ENCODE measurements at places on chromosomes 16 and 17.

DNA sequence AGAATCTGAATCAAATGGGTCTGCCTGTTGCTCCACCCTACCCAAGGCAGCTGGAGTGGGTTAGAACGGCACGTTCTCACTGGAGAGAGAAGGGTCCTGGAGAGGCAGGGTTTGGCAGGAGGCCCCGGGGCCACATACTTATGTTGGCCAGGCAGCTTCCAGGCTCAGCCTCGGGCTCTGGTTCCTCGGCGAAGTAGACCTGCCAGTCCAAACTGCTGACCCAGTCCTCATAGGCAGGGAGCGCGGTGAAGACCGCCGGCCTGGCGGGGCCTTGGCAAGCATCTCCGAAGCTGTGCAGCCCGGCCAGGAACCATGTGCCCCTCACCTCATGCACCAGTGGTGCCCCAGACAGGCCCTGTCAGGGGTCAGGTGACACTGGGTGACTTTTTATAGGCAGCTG lies 4.8 kb downstream of the PRSS53 start:
- H3K27me3 ChIP-seq: no peaks in the 10 kb centered on the region
- no peaks in the 10 kb centered on the region for H3K36me3 ChIP-seq
- H3K27ac ChIP-seq: no peak overlapping the region
- DNase-seq: no peak
- no peaks in the 10 kb centered on the region for H3K4me1 ChIP-seq
- no peak overlapping the region for H3K4me3 ChIP-seq

- no peaks in the 10 kb centered on the region for H3K4me1 ChIP-seq
- no peak overlapping the region for H3K27ac ChIP-seq
- no peaks in the 10 kb centered on the region for H3K36me3 ChIP-seq
- DNase-seq: no peak
- no peak overlapping the region for H3K4me3 ChIP-seq
Observed at GRCh38 chr17:77628035-77628434, 330.5 kb upstream of the TNRC6C start.

- DNase-seq: no peak
- no peak overlapping the region for H3K27ac ChIP-seq
- no peaks in the 10 kb centered on the region for H3K27me3 ChIP-seq
- no peak overlapping the region for H3K4me3 ChIP-seq
Observed at GRCh38 chr16:4743226-4743878, 9.0 kb downstream of the DNAAF8 start.

GRCh38 chr16:2184962-2185361 lies 11.4 kb downstream of the CASKIN1 start:
- H3K4me3 ChIP-seq: no peak overlapping the region
- H3K4me1 ChIP-seq: no peaks in the 10 kb centered on the region
- no peaks in the 10 kb centered on the region for H3K36me3 ChIP-seq
- no peak overlapping the region for H3K27ac ChIP-seq
- H3K27me3 ChIP-seq: no peaks in the 10 kb centered on the region
- no peak for DNase-seq

DNA sequence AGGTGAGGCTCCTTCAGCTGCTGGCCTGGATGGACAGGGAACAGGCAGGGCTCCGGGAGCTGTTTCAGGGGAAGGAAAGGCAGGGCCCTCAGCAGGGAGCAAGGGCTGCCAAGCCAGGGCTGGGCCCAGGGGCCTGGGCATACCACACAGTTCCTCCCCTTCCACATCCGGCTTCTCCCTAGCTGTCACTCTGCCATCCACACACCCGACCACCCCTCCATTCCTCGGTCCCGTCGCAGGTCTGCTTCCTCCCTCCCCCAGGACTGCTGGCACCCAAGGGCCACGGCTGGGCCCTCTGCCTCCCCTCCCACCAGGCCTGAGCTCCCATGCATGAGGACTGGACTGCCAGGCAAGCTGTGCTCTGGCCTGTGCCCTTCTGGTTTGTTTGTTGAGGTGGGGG lies 24.0 kb downstream of the CDIP1 start:
- H3K4me3 ChIP-seq: no peak overlapping the region
- no peak for DNase-seq
- H3K27me3 ChIP-seq: no peaks in the 10 kb centered on the region
- H3K27ac ChIP-seq: no peak overlapping the region
- no peaks in the 10 kb centered on the region for H3K36me3 ChIP-seq

DNA sequence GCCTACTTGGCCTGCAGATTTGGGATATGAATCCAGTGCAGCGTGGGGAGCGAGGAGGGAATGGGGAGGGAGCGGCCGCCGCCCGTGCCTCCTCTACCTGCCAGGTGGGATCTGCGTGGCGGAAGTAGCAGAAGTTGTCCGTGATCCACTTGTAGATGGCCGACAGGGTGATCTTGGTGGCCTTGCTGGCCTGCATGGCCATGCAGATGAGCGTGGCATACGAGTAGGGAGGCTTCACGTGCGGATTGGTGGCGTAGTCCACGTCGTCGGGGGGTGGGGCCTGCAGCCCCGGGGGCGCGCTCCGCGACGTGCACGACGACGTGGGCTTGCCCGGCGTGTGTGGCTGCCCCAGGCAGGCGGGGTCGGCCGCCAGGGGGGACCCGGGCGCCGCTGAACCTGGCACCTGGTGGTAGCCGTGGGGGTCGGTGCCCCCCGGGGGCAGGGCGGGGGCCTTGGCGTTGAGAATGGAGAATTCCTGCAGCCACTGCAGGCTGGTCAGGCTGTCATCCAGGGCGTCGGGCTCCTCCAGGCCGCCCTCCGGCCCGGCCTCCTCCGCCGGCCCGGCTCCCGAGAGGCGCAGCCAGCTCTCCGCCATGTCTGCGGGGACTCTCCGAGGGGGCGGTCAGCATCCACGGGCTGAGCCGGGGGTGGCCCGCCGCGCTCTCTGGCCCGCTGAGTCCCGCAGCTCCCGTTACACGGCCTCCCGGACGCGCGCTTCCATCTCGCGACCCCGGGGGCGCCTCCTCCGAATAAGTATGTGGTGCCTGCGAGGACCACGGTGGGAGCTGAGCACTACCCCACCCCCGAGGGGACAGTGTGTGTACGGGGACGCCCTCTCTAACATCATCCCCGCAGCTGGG lies 1.0 kb downstream of the FOXJ1 start:
- H3K27ac ChIP-seq: no peak overlapping the region
- DNase-seq: peak; percentile 53

DNA sequence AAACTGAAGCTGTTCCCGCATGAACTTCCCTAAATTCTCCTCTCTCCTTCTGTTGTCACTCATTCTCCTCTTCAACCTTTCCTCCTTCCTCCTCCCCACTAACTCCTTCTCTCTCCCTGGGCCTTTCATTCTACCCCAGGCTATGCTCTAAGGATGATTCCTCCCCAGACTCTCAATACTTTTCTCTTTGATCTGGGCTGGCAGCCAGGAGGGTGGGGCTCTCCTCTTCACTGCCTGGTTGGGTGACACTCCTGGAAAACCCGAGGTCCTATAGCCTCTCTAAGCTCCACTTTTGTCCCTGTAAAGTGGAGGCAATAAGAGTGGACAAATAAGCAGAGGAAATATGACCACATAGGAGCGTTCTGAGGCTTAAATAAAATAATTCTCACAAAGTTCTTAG lies 46.2 kb downstream of the HSD17B2 start:
- H3K36me3 ChIP-seq: no peaks in the 10 kb centered on the region
- no peak for DNase-seq
- H3K27me3 ChIP-seq: no peaks in the 10 kb centered on the region

GRCh38 chr17:3037259-3037658 lies 26.1 kb downstream of the OR1D5 start:
- no peak overlapping the region for H3K4me3 ChIP-seq
- H3K4me1 ChIP-seq: no peaks in the 10 kb centered on the region
- no peaks in the 10 kb centered on the region for H3K36me3 ChIP-seq
- no peak for DNase-seq

DNA sequence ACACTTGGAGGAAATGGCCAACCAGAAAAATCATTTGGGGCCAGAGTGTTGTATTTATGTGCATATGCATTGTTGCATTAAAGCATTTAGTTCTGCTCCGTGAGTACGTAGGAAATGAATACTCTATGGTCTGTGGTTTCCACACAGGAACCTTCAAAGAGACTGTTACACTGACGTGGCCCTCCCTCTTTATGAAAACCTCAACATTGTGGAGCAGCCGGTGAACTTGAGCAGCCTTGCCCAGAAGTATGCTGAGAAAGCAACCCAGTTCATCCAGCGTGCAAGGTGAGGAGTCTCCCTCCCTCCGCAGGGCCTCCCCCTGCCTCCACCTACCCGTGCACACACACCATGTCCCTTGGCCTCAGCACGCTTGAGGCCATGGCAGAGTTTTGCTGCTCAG lies 65.2 kb downstream of the ARSG start:
- no peak for DNase-seq
- peaks cover 12% of the 10 kb centered on the region for H3K4me1 ChIP-seq
- H3K27me3 ChIP-seq: no peaks in the 10 kb centered on the region

- no peak overlapping the region for H3K27ac ChIP-seq
- H3K36me3 ChIP-seq: no peaks in the 10 kb centered on the region
- DNase-seq: no peak
- H3K27me3 ChIP-seq: no peaks in the 10 kb centered on the region
- no peaks in the 10 kb centered on the region for H3K4me1 ChIP-seq
Observed at GRCh38 chr16:7914748-7915147, 582.1 kb downstream of the RBFOX1 start.

DNA sequence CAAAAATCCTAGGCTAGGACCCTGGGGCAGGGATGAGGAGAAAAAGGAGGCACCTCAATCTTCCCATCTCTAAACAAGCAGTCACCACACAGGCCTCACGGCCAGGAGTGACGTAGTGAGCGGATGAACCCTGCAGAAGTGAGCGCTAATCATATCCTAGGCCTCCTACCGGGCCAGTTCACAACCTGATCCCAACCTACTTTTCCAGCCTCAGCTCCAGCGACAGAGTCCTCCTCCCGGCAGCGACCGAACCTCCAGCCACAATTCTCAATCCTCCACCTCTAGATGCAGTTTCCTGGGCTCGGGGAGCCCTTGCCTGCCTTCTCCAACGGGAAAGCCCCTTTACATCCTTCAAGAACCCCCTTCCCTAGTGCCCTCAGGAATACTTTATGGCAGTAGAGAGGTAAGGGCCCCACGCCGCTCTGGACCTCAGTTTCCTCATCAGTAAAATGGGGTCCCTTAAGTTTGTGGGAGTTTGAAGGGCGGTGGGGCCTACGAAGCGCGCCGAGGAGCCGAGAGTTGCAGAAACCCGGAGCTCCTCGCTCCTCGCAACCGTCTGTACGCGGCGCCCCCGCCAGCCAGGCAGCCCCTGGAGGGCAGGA lies 1.4 kb downstream of the ZNF668 start:
- H3K27me3 ChIP-seq: no peaks in the 10 kb centered on the region
- peak; percentile 39 for DNase-seq
- H3K36me3 ChIP-seq: no peaks in the 10 kb centered on the region
- H3K4me1 ChIP-seq: peaks cover 14% of the 10 kb centered on the region
- peak overlapping the region; percentile 27 for H3K27ac ChIP-seq

DNA sequence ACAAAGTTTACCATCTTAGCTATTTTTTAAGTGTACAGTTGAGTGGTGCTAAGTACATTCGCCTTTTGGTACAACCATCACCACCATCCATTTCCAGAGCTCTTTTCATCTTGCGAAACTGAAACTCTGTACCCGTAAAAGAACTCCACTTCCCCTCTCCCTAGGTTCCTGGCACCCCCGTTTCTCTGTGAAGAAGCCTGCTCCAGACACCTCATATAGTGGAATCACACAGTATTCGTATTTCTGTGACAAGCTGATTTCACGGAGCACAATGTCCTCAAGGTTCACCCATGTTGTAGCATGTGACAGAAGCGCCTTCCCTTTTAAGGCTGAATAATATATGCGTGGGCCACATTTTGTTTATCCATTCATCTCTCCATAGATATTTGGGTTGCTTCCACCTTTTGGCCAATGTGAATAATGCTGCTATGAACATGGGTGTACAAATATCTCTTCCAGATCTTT lies 54.2 kb upstream of the MAP3K14 start:
- peaks cover 9% of the 10 kb centered on the region for H3K4me1 ChIP-seq
- H3K4me3 ChIP-seq: peak overlapping the region; percentile 18
- no peaks in the 10 kb centered on the region for H3K36me3 ChIP-seq
- DNase-seq: no peak

DNA sequence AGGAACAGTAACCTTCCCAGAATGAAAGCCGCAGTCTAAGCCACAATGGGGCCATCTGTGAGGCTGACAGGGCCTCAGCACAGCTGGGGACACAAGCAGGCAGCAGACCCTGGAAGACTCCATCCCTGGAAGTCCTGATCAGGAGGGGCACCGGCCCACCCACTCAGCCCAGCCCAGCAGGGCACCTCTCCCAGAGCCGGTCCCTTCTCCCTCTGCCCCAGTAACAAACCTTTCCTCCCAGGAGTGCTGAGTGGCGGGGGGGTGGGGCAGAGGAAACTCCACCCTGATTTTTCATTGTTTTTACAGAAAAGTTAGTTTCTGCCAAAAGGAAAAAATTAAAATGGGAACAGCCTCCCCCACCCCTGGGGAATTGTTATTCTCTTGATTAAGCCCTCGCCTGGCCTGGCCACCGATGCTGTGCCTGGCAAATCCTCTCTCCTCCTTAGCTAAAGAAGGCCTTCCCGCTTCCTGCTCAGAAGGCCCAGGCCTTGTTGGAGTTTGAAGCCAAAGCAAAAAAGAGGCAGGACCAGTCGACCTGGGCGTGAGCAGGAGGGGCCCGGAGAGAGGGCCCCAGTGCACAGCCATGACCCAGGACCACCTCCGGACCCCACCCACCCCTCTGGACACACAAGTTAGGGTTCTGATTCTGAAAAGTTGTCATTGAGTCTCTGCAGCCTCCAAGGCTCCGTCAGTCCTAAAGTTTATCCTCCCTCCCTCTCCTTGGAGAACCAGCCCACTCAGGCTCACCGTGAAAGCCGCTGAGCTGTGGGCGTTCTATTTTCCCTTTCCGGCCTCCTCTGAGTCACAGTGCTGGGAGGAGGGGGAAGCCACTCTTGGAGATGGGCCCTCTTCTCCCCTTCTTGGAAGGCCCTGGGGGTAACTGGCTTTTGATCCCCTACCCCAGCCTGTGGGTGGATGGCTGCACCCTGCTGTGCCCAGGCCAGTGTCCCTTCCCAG lies 128.4 kb upstream of the TNRC6C start:
- peaks cover 39% of the 10 kb centered on the region for H3K4me1 ChIP-seq
- DNase-seq: peak; percentile 72
- no peaks in the 10 kb centered on the region for H3K27me3 ChIP-seq
- peak overlapping the region; percentile 72 for H3K27ac ChIP-seq
- H3K36me3 ChIP-seq: no peaks in the 10 kb centered on the region

GRCh38 chr16:78390508-78391324 lies 291.3 kb downstream of the WWOX start:
- H3K4me1 ChIP-seq: no peaks in the 10 kb centered on the region
- DNase-seq: no peak
- H3K27ac ChIP-seq: no peak overlapping the region
- H3K36me3 ChIP-seq: no peaks in the 10 kb centered on the region

DNA sequence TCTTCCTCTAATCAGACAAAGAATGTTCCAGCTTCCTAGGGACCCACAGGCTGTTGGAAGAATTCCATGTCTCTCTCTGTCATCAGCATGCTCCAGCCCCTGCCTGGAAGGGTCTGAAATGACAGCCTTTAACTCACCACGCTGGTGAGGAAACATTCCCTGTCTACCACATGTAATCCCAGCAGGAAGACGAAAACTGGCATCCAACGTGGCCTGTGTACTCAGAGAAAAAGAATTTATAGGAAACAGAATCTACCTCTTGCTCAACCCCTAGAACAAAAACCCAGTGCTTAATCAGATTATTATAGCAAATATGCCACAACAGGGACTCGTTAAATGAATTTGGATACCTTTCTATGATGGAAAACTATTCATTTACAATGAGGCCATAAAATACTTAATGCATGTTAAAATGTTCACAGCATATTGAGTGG lies 147.3 kb upstream of the FOXF1 start:
- H3K27me3 ChIP-seq: no peaks in the 10 kb centered on the region
- no peaks in the 10 kb centered on the region for H3K4me1 ChIP-seq
- H3K36me3 ChIP-seq: no peaks in the 10 kb centered on the region
- H3K27ac ChIP-seq: no peak overlapping the region
- no peak for DNase-seq
